ENCODE measurements at places on chromosomes 2 and 18.
A peak's percentile ranks its signal among the peaks of the same experiment; 100 is the strongest.

DNA sequence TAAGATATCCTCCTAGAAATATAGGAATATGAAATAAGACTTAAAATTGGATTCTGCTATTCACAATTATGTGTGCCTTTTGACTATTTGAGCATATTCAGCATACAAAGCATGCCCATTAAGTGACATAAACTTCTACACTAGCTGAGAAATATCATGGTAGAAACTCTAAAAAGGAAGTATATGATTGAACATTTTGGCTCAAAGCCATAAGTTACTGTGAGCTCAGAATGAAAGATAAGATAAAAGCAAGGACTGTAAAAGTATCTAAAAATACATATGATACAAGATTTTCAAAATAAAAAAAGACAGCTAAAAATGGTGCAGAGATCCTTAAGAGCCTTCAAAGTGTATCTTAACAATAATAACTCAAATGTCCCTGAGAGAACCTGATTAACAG lies 340.5 kb upstream of the SLC39A10 start:
- DNase-seq, result no peak

DNA sequence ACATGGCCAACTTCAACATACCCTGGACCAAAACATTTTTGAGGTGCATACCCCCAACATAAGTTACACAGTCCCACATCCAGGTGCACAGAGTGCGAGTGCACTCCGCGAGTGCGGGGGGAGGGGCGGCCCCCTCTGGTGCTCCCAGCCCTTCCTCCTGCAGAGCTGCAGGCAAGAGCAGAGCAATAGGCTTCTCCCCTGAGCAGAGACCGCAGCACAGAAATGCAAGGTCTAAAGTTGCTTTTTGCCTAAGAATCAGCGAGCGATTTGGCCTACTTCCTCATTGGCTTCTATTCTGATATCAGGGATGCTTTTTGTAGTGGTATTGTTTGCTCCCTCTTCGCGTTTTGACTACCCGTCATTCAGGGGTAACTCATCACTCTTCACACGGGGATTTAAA lies 40.6 kb downstream of the BOLA3 start:
- DNase-seq, result no peak

- no peak for DNase-seq
Measured at GRCh38 chr2:78420132-78420531, 605.4 kb upstream of the REG3G start.

DNA sequence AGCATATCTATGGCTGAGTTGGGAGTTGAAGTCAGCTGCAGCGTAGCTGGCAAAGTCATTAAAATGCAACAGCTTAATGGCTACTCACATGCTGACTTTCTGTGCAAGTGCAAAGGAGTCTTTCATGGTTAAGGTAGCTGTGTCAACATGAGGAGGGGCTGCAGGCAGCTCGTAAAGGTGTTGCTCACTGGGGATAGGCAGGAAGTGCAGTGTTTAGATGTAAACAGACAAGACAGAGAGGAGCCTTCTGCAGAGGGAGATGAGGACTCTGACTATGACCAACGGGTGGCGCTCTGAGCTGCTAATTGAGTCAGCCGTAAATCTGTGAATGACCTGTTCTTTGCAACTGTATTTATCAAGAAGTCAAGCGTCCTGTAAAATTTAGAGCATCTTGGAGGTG lies 22.3 kb upstream of the CAVIN2 start:
- DNase-seq, result peak; percentile 42

- no peak for DNase-seq
Measured at GRCh38 chr2:120323214-120323613, 22.7 kb upstream of the INHBB start.

GRCh38 chr2:75238670-75239330 lies 39.5 kb upstream of the TACR1 start:
- DNase-seq, result no peak

DNA sequence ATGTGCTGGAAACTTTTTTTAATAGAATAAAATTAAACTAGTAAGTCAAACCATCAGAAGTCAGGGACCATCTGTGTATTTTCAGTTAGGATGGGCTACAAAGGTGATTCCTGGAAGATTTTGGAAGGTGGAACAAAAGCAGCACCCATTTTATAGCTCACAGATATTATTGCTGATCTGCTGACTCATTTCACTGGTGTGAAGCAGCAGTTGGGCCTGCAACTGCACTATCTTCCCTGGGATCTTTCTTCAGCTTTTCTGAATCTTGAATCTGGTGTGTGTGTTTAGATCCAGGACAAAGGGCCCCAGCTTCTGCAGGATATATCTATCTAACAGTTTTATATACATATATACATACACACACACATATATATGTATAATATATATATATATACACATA lies 35.6 kb upstream of the BCL11A start:
- DNase-seq, result no peak

DNA sequence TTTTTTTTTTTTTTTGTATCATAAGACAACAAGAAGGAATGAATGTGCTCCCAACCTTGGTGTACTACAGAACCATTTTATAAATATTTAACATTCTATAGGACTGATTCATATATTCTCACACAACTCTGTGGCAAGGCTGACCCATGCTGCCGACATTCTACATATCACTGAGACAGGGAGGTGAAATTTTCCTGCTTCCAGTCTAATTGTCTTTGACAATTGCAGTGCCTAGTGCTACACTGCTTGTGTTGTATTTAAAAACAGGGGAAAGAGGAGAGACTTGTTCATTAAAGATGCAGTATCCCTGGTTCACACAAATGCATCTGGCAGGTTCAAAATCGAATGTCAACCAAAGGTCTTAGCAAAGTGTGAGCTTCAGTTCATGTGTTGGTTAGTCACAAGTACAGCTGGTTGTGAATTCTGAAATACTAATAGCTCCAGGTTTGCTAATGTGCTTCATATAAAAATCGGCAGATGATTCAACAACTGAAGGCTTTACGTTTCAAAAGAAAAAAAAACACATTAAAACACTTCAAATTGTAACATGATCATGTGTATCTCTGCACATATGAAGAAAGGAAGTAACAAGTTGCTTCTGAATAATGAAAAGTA lies 130.8 kb downstream of the FIGN start:
- DNase-seq, result no peak

DNA sequence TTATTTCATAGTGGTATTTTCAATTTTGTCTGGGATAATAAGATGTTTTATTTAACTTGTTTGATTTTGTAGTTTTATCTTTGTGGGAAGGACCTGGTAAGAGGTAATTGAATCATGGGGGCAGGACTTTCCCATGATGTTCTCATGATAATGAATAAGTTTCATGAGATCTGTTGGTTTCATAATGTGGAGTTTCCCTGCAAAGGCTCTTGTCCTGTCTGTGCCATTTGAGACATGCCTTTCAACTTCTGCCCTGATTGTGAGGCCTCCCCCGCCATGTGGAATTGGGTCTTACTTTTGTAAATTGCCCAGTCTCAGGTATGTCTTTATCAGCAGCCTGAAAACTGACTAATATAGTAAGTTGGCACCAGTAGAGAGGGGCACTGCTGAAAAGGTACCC lies 77.8 kb upstream of the ARHGAP15 start:
- no peak for DNase-seq

DNA sequence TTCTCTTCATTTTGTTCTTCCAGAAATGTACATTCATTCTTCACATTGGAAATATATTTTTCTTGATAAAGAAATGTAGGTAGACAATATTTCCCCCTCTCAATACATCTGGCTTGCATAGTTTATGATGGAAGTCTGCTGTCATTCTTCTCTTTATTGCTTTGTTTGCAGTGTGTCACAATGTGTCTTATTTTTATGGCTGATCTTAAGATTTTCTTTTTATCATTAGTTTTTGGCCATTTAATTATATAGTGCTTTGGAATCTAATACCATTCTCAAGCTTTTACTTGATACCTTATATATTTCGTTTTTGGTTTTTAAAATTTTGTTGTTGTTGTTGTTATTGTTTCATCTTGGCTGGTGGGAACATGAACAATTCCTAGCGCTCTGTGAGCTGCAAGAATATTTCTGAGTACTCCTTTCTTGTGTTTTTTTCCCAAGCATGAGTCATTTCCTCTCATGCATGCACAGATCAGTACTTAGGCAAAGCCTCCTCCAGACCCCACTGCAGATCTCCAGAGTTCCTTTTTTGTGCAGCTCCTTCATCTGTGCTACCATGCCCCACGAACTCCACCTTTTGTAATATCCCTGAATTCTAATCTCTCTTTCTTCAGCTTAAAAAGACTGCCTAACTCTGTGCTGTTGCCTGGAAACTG lies 13.7 kb upstream of the MMADHC start:
- DNase-seq, result no peak

DNA sequence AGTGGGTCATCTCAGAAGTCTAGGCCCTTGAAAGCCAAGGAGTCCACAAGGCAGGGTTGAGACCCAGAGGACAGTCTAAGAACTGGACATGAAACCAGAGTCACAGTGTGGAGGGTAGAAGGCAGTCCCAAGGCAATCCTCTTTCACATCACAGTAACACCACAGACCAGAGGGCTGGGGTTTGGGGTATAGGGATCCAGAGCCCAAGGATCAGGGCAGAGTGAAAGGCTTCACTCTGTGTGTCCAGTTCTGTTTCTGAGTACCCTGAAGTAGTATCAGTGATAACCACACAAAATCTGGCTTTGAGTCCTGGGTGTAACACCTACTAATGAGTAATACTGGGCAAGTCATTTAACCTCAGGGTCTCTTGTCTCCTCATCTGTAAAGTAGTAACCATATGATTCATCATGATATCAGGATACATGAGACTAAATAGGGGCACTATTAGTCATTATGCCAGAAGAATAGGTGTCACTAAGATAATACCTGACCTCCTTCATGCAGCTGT lies 91.0 kb downstream of the ICA1L start:
- DNase-seq, result peak; percentile 31

DNA sequence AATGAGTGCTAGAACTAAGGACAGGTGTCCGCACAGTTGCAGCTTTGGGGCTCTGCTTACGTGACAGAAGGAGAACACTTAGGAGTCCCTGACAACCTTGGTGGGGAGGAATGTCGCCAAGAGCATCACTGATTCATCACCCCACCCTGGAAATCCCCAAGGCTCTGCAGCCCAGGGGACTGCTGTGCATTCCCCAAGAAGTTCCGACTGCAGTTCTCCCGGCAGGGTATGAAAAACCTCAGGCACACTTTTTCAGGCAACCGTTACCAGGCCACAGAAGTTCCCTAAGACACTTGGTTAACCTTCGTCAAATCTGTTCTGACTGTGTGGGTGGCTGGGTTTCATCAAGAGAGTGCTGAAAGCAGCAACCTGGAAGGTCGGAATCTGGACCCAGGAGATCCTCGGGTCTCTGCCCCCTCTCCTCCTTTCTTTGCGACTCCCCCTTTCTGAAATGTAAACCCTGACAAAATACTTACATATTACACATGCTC lies 192.1 kb upstream of the CXCR4 start:
- DNase-seq, result no peak

DNA sequence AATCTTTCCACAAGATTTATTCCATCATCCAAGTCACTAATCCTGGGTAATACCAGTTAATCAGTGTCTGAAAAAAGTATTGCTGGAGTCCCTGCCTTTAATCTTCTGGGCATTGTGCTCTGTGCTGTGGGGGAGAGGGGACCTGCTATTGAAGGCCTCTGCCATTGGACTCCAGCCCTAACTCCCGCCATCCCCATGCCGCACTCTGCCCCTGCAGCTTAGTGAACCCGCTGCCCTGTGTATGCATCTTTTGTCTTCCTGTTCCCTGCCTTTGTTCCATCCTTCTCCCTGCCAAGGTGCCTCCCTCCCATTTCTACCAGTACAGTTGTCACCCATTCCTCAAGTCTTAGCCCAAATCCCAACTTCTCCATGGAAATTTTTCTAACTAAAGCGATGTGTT lies 113.8 kb upstream of the EPAS1 start:
- DNase-seq, result no peak

DNA sequence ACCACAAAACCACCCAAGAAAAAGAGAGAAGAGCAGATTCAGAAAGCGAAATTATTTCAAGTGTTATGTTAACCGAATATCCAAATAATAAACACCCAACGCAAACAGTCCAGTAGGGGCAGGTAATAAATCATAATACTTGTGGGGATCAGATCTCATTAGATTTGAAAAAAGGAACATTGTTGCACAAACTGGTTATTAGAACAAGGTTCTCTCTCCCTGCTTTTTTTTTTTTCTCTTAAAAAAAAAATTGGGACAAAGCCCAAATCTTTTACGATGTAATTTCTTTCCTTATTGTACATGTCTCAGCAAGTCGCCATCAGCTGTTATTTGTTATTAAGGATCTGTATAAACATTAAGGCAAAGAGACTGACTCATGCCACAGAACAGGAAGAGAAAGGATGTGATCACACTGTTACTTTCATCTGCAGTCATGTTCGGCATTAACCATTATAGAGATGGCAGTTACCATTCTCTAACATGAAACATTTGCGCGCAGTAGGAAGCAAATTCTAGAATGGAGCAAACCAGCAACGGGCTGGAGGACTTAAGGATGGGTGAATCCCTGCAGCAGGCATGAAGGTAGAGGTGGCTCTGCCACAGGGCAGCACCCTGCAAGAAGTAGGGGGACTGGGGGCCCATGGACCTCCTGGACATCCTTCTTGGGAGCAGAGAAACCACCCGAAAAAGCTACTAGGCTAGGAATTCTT lies 42.0 kb downstream of the EPHA4 start:
- DNase-seq, result peak; percentile 53

GRCh38 chr18:77376043-77376732 lies 126.5 kb downstream of the GALR1 start:
- DNase-seq, result no peak

DNA sequence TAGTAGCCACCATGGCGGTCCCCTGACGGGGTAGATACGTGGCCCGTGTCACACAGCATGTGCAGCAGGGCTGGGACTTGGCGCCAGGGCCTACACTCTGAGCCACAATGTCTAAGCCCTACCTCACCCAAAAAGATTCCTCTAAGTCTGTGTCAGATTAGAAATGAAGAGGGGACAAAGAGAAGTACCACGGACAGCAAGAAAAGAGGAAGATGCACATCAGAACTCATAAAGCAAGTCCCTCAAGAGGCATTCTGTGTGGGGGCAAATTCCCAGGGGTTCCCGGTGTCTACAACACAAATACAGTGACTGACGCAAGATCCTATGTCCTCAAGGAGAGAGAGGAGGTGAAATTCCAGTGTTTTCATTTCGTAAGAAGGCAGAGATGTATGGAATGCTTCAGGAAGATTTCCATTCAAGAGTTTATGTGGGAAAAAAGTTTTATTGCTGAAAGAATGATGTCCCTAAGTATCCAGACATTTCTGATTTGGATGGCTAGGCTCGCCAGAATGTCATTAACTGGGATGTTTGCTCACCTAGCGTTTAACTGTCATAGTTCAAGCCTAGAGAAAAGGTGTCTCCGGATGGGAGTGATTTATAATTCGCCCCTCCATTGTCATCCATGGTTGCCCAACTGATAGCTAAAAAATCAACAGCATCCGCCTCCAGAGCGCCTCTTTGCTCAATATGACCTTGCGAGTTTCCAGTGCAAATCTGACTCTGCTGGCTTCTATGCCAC lies 75.6 kb upstream of the CHMP1B start:
- DNase-seq, result no peak

DNA sequence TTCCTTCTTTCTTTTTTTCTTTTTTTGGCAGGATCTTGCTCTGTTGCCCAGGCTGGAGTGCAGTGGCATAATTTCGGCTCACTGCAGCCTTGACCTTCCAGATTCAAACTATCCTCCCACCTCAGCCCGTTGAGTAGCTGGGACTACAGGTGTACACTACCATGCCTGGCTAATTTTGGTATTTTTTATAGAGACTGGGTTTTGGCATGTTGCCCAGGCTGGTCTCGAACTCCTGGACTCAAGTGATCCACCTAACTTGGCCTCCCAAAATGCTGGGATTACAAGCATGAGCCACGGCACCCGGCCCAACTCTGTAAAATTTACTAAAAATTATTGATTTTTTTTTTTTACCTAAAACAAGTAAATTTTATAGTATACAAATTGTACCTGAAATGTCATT lies 360.8 kb downstream of the ALK start:
- DNase-seq, result no peak
